ENCODE measurements at places on chromosomes 2 and 18. TPM values are rescaled to one million over a fixed set of nuclear protein-coding genes. Genes with fewer than 3 reads are reported as not detected.

GRCh38 chr2:209368914-209369313, 54.9 kb upstream of the MAP2 start:
- no peak overlapping the region for H3K4me3 ChIP-seq
- no peaks in the 10 kb centered on the region for H3K4me1 ChIP-seq
- H3K27me3 ChIP-seq = no peaks in the 10 kb centered on the region
- peak overlapping the region; percentile 35 for H3K27ac ChIP-seq
- no peaks in the 10 kb centered on the region for H3K36me3 ChIP-seq

- peaks cover 8% of the 10 kb centered on the region for H3K4me1 ChIP-seq
- DNase-seq = peak; percentile 32
- H3K36me3 ChIP-seq = no peaks in the 10 kb centered on the region
- H3K27me3 ChIP-seq = no peaks in the 10 kb centered on the region
Measured at GRCh38 chr2:234335661-234336228, 161.1 kb downstream of the ARL4C start.

DNA sequence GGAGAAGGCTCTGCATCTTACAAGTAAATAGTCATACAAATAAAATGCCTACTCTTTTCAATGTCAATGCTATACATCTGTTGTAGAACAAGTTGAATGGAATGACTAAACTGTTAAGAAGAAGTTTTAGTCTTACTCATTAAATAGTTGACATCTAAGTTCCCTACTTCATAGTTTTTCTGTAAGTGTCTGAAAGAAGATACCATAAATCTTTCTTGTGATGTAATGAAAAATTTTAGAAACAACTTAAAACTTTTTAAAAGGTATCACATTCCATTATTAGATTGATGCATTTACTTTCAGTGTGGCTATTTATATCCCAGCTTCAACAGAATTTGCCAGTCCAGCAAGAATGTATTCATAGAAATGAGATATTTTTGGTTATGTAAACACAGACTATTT, 185.2 kb upstream of the EPC2 start:
- H3K4me1 ChIP-seq = no peaks in the 10 kb centered on the region
- DNase-seq = no peak
- H3K27ac ChIP-seq = no peak overlapping the region
- no peak overlapping the region for H3K4me3 ChIP-seq

DNA sequence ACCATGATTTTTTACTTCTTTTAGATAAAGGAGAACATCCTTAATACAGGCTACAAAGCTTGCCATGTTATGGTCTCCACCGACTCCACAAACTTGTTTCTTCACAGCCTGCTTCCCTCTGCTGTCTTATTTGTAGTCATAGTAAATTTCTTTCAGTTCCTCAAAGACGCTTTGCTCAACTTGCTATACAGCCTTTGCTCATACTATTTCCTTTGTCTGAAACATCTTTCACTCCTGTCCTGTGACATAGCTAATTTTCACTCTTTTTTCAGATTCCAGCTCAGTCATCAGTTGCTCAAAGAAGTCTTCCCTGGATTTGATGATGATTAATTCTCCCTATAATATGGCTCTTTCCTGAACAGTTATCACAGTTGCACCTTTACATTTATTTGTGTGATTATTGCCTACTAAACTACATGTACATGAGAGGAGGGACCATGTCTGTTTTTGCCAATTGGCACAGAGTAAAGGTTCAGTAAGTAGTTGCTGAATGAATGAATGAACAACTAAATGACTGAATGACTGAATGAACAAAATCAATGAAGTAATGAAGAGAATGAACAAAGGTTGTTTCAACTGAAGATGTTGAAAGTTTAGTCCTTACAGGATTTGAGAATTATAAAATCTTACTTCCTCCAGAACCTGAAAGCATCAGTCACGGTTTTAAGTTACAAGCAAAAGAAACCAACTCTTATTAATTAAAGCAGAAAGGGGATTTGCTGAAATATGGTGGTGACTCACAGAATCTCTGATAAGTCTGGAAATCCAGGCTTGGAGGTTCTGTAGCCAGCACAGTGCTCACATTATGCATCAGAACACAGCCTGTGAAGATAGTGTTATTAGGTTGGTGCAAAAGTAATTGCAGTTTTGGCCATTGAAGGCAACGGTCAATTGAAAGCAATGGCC, 186.4 kb upstream of the FAM98A start:
- H3K4me3 ChIP-seq = no peak overlapping the region
- no peak for DNase-seq
- no peak overlapping the region for H3K27ac ChIP-seq
- no peaks in the 10 kb centered on the region for H3K4me1 ChIP-seq
- H3K27me3 ChIP-seq = no peaks in the 10 kb centered on the region
- H3K36me3 ChIP-seq = no peaks in the 10 kb centered on the region

SLC38A11 gene
- polyA plus RNA-seq = 1.5 TPM

DNA sequence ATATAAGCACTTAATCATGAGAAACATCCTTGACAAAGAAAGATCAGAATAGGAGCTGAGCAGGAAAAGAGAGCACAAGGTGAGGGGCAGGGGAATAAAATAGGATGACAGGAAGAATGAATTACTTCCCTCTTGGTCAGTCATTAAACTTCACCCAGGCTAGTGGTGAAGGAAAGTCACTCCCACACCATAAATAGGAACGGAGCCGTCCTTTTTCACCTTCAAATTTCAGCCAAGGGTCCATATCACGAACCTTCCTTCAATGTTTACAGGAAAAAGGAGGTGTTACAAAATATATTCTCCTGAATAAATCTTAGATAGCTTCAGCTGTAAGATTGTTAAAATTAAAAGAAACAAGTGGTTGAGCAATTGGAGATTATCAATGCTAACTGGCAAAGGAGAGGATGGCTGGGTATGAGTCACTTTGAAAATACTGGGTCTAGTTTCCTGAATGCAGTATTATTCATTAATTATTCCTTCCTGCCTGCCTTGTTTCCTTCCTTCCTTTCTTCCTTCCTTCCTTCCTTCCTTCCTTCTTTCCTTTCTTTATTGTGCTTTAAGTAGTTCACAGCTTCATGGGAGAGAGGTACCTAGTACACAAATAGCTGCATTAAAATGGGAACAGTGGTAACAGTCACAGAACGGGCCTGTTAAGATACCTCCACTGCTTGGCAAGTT, 292.3 kb upstream of the ID2 start:
- no peaks in the 10 kb centered on the region for H3K36me3 ChIP-seq
- H3K27me3 ChIP-seq = no peaks in the 10 kb centered on the region
- H3K27ac ChIP-seq = peak overlapping the region; percentile 14
- H3K4me3 ChIP-seq = no peak overlapping the region
- no peaks in the 10 kb centered on the region for H3K4me1 ChIP-seq

UCN gene
- 4.1 TPM for polyA plus RNA-seq

- no peak overlapping the region for H3K4me3 ChIP-seq
- no peaks in the 10 kb centered on the region for H3K27me3 ChIP-seq
- no peaks in the 10 kb centered on the region for H3K4me1 ChIP-seq
- no peak overlapping the region for H3K27ac ChIP-seq
- no peaks in the 10 kb centered on the region for H3K36me3 ChIP-seq
Measured at GRCh38 chr18:40673150-40673549, 1281.9 kb upstream of the PIK3C3 start.

- DNase-seq = no peak
- peak overlapping the region; percentile 86 for H3K27ac ChIP-seq
- H3K27me3 ChIP-seq = no peaks in the 10 kb centered on the region
- no peak overlapping the region for H3K4me3 ChIP-seq
- H3K4me1 ChIP-seq = peaks cover 41% of the 10 kb centered on the region
Measured at GRCh38 chr2:102106133-102106556, 36.4 kb upstream of the IL1R1 start.

DNA sequence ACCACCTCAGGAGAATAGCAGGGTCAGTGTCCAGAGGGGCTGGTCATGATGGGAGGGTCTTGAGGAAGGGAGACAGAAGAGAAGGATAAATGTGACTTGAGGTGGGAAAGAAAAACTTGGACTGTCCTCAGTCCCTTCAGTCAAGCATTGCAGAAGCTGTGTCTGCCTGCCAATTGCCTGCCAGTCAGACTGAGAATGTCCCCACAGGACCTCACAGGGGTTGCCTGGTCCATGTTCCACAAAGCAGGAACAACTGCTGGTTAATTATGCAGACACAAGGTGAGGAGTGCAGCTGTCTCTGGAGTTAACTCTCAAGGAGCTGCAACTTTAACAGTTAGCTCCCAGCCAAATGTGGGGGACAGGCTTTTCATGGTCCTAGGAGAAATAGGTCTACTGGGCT, 75.7 kb downstream of the TRIM43 start:
- no peaks in the 10 kb centered on the region for H3K4me1 ChIP-seq
- no peaks in the 10 kb centered on the region for H3K36me3 ChIP-seq
- no peak for DNase-seq
- H3K27me3 ChIP-seq = no peaks in the 10 kb centered on the region

DNA sequence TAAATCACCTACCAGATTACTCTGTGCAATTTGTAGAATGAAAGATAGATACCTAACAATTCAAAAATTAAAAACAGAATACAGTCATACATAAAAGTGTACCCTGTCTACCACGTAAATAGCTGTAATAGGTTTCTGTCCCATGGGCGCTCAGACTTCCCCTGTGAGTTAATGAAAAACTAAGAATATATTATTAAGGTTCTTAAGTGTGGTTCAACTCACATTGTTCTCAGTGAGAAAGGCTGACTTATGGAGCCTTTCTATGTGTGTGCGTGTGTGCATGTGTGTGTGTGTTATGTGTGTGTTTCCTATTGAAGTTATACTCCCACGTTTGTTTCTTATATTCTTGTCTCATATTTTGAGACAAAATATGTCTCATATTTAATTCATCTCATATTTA, 114.6 kb upstream of the CD302 start:
- H3K27ac ChIP-seq = no peak overlapping the region
- H3K36me3 ChIP-seq = no peaks in the 10 kb centered on the region
- DNase-seq = no peak
- H3K27me3 ChIP-seq = no peaks in the 10 kb centered on the region

DNA sequence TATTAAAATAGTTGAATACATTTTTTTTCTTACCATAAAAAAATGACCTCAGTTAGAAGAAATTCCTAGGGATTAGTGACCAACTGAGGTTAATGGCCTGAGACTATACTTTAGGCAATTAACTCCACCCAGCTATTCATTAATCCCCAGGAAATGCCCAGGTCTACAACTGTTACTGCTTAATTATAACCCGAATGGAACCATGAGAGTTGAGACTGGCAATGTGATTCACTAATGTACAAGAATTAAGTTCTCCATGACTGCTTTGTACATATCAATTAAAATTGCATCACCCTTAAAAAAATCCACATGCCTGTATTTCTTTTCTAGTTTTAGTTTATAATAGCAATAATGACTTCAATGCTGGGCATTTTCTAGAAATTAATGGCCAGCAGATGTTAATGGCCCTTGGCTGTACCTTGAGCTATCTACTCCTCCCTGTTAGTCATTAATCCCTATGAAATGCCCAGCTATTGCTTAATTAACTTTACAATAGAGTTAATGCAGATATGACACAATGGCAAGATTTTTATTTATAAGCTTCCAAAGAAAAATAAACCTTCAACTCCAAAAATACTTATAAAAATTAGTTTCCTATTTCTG, 44.1 kb downstream of the ERBB4 start:
- H3K36me3 ChIP-seq = no peaks in the 10 kb centered on the region
- H3K27me3 ChIP-seq = no peaks in the 10 kb centered on the region
- DNase-seq = no peak
- no peaks in the 10 kb centered on the region for H3K4me1 ChIP-seq
- no peak overlapping the region for H3K27ac ChIP-seq

LYPD6 gene
- polyA plus RNA-seq = 3.5 TPM

- no peak overlapping the region for H3K4me3 ChIP-seq
- peak overlapping the region; percentile 33 for H3K27ac ChIP-seq
- H3K27me3 ChIP-seq = no peaks in the 10 kb centered on the region
- peaks cover 65% of the 10 kb centered on the region for H3K4me1 ChIP-seq
- H3K36me3 ChIP-seq = no peaks in the 10 kb centered on the region
- peak; percentile 32 for DNase-seq
Measured at GRCh38 chr18:8794156-8794933, 89.0 kb downstream of the MTCL1 start.

DNA sequence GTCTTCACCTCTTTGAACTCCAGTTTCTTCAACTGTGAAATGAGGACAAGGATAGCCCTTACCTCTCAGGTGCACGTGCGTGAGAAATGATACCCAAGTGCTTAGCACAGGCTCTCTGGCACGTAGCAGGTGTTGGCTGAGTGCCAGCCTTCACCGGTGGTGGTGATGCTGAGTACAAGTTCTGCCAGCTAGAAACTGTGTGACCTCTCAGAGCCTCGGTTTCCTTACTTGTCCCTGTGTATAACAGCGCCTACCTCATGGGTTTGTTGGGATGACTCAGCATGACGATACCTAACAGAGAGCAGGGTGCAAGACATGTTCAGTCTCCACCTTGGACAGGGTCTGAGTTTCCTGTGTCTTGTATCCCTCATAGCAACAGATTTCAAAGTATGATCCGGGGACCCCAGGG, 205.1 kb downstream of the TNS1 start:
- H3K4me1 ChIP-seq = no peaks in the 10 kb centered on the region
- peak overlapping the region; percentile 81 for H3K27ac ChIP-seq
- no peaks in the 10 kb centered on the region for H3K27me3 ChIP-seq

DNA sequence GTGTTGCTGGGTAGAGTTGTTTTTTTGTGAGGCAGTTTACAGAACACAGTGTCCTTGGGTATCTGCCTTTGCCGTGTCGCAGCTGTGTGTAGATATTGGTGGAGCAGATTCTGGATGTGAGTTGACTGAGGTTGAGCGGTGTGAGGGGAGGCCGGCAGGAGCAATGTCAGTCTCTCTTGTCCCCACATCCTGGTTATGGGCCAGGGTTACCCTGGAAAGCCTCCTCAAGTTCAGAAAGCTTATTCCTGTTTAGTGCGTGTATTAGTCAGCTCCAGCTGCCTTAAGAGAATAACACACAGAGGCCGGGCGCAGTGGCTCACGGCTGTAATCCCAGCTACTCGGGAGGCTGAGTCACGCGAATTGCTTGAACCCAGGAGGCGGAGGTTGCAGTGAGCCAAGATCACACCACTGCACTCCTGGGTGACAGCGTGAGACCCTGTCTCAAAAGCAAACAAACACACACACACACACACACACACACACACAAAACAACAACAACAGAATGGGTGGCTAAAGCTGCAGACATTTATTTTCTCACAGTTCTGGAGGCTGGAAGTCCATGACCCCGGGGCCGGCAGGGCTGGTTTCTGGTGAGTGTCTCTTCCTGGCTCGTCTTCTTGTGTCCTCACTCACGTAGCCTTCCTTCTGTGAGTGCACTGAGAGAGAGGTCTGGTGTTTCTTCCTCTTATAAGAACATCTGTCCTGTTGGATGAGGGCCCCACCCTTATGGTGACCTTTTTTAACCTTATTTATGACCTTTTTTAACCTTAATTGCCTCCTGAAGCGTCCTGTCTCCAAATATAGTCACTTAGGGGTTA, 5.1 kb downstream of the NCK2 start:
- peak overlapping the region; percentile 88 for H3K27ac ChIP-seq
- no peak for DNase-seq
- no peaks in the 10 kb centered on the region for H3K36me3 ChIP-seq
- H3K4me1 ChIP-seq = peaks cover 82% of the 10 kb centered on the region
- no peak overlapping the region for H3K4me3 ChIP-seq

APCDD1 gene
- 23.2 TPM for polyA plus RNA-seq

KCMF1 gene
- 31.2 TPM for polyA plus RNA-seq

DNA sequence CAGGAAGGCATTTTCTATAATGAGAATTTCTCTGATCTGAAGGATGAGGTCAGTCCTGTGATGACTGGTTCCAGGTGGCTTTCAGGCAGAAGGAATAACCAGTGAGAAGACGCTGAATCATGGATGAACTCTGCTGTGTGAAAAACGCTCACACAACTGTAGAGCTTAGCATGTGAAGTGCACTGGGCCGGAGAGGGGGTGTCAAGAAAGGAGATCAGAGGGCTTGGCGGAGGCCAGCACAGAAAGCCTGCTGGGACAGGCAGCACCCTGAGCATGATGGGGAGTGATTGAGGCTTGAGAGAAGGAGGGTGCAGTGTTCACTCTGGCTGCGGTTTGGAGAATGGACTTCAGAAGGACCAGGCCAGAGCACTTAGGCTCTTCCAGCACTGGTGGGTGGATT, 236.5 kb downstream of the TPGS2 start:
- H3K27me3 ChIP-seq = no peaks in the 10 kb centered on the region
- no peaks in the 10 kb centered on the region for H3K4me1 ChIP-seq
- H3K4me3 ChIP-seq = no peak overlapping the region
- no peak for DNase-seq
- H3K36me3 ChIP-seq = no peaks in the 10 kb centered on the region

Data from stomach (tissue), 19 donors.